ENCODE measurements at places on chromosomes 2 and 18. TPM values are rescaled to one million over a fixed set of nuclear protein-coding genes. Genes with fewer than 3 reads are reported as not detected.

The MOGAT1 gene
- total RNA-seq: not detected

The B3GNT7 gene
- total RNA-seq: 0.26 TPM

The INPP5D gene
- total RNA-seq: 27.2 TPM

The CNTNAP5 gene
- total RNA-seq: not detected

The ITGB6 gene
- total RNA-seq: 0.07 TPM

The IL36A gene
- not detected for total RNA-seq

The FAM168B gene
- 113 TPM for total RNA-seq

DNA sequence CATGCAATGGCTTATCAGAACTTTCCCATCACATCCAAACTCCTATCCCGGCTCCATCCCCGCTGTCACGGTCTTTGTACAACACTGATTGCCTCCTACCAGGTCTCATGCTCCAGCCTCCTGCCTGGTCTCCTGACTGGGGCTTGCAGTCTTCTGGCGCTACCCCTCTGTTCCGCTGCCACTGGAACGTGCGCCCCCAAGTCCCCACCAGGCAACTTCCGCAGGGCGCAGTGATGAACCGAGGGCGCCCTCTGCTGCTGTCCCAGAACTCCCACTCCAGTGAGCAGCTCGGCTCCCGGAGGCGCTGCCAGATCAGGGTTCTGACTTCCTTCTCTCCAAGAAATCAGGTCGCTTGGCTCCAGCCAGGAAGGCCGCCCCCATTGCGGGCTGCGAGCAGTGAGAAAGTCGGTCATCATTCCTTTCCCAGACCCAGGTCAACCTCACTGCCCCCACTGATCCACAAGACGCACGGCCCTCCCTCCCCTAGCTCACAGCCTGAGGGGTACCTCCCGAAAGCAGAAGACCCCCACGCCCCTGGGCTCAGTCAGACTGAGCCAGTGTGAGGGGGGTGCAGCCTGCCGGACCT, 43.9 kb upstream of the RAB11FIP5 start:
- DNase-seq: no peak

DNA sequence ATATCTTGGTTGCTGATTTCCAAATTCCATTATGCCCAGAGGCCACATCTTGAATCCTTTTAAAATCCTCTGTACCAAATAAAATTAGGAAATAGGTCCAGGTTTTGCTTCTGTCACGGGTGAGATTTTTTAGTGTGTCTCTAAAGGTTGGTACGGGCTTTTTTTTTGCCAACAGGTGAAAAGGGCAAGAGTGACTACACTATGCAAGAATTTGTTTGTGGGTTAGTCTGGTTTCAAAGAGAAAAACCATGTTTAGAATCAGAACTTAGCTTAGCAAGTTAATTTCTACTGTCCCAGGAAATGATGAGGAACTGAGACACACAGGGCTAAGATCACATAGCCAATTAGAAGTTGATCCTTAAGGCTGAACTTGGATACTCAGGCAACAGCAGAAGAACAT, 41.7 kb downstream of the POLR1A start:
- no peak for DNase-seq

- DNase-seq: no peak
Observed at GRCh38 chr2:218891275-218892135, 10.9 kb downstream of the WNT10A start.

DNA sequence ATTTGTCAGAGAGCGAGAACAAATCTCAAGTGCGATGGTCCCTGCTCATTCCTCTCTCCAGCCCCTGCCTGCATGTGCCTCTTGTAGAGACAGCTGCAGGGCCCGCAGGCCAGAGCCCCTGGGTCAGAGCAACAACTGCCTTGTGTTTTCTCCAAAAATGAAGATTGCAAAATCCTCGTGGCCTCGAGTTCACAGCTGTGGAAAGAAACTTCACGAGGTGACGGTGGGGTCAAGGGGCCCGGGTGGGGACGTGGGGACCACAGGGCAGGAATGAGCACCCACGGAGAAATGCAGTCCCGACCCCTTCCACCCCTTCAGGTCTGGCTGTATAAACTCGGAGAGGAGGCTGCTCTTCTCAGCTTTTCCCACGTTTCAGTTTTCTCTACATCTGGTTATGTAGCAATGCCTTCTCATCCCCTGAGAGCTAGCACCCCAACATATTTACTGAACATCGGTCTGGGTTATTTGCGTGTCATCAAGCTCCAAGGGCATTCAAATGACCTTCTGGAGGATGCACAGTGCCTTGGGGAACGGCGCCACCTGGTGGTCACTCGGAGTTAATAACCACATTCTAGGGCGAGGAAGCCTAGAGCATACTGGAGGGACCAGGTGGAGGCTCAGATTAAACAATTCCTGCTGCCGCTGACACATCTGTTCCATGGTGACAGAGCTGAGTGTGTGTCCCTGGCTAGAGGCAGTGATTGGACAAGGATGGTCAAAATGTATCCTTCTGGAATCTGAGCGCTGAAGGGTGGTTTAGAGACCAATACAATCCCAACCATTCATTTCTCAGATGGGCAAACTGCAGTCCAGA, 91.4 kb upstream of the CYRIA start:
- DNase-seq: peak; percentile 36

DNA sequence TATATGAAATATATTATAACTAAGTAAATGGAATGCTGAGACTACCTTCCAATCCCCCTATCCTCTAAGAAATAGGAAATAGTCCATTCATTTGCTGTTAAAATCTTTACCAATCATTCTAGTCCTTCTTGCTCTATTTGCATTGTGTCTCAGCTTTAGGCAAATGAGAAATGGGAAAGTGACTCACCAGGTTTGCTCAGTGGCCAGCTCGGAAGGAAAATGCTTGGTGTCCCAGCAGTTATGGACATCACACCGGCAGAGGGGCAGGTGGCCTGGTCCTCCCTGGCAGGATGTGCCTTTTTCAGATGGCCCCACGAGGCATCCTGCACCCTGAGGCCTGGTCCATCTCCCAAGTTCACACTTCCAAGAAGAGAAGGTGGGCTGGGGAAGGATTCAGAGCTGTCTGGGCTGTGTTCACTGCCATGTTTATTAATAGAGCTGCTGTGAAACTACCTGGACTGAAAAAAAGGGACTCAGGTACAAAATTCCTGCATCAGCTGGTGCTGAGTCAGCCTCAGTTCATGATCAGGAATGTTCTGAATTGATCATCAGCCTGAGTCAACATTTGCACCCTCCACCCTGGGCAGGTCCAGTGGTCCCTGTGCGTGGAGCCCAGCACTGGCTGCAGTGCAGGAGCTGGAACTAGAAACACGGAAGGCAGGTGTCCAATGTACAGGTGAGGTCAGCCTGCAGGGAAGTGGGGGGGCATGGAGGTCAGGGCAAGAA, 60.1 kb upstream of the ARL4C start:
- DNase-seq: no peak

GRCh38 chr2:120762341-120763061, 26.8 kb downstream of the GLI2 start:
- no peak for DNase-seq

DNA sequence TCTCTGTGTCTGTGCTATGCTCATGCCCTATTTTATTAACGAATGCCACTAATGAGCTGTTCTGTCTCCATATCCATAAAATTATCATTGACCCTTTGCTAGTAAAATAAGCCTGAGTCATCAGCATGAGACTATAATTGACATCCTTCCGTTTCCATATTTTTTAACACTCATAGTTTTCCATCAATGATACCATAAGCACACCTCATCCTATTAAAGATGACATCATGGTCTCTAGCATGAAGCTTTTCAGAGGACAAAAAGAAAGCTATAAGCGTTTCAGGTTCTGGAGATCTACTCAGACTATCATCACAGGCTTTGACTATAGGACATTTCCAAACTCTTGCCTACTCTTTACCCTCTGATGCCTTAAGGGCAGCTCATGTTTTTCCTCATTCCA, 1.2 kb upstream of the DSC2 start:
- DNase-seq: no peak

DNA sequence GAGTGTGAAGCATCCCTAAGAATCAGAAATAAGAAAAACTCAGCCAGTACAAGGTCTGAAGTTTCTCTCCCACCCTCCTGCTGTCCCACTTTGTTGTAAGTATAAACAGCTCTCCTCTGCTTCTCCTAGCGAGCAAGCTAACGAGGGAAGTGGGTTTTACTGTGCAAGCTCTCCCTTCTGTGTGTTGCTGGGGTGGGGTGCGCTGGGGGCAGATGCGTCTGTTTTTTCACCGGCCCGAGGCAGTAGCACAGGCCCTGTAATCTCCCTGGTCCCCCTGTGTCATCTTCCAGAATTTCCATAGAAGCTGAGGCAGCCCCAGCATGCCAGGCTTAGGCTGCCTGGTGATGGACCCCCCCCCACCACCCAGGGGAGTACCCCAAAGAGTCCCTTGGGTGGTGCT, 9.4 kb upstream of the CXCR4 start:
- DNase-seq: no peak

DNA sequence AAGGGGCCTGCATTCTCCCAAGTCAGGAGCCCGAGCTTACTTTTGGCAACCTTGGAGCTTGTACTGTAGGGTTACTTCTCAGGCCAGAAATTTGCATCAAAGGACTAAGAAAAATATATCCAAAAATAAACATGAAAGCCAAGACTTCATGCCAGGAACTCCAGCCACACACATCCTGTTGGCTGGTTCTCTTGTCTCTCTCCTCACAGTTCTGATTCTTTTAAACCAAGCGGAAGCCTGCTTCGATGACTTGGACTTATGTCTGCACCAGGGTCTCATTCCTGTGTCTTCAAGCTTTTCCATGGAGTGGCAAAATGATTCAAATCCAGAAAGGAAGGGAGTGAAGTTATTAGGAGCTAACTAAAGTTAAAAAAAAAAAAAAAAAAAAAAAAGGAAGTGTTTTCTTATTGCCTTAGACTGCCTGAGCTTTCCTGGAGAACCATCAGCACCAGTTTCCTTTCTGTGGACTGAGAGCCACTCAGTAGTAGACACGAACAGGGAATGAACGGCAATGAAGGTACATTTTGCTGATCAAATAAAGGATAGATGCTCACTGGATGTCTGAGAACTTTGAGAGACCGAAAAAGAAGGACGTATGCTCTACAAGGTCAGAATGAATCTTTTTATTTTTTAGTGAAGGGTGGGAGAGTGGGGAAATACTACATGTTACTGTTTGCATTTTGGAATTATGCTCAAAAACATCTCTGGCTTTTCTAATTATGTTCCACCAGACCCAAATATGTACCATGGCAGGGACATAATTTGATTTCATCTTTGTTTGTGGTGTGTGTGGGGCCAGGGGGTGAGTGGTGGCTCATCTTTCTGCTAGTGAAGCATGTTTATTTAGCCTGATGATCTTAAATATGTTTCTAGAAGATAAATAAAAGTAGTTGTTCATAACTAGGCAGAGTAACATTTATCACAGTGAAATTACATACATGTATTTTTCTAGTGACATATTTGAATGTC, 86.0 kb downstream of the RAPGEF4 start:
- peak; percentile 83 for DNase-seq

- DNase-seq: no peak
Observed at GRCh38 chr2:180709392-180710145, 270.8 kb upstream of the UBE2E3 start.

DNA sequence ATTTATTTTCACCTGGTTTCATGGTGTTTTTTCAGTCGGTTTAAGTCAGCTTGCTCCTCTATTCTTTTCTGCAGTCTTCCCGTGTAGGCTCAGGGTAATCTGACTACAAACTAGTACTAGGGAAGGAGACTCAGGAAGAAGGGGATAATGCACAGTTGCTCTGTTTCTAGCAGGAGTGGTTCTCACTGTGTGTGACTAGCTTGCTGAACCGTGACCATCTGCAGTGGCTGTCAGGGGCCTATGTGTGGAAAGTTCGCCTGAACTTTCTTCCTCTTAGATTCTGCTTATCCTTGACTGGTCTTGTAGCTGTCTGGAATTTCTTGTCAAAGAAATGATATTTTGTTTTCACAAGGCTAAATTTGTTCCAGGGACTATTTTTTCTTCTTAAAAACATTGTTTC, 46.3 kb upstream of the AQP4 start:
- no peak for DNase-seq
